Substantia nigra (tissue), 51 donors: ENCODE measurements at places on chromosomes 16 and 17.

GRCh38 chr16:68617734-68618133 lies 27.4 kb upstream of the CDH3 start:
- no peak for DNase-seq

GRCh38 chr16:76081967-76082366 lies 195.2 kb upstream of the CNTNAP4 start:
- no peak for DNase-seq

GRCh38 chr16:65622151-65622550 lies 500.3 kb upstream of the CDH11 start:
- no peak for DNase-seq

DNA sequence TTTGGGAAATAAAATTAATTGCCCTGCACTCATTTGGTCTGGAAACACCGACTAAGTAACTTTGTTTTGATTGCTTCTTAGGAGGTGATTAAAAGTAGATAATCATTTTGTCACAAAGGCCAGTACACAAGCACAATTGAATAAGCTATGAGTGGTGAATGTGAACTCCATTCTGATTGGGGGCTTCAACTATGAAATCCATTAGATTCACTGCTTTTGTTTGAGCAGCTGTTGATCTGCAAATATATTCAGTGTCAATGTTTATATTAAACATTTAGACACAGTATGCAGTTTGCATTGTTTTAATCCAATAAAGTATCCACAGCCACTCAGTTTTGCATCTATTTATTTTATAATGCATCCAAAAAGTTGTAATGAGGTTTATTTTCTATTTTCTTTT lies 817.5 kb downstream of the CDH11 start:
- DNase-seq: no peak

DNA sequence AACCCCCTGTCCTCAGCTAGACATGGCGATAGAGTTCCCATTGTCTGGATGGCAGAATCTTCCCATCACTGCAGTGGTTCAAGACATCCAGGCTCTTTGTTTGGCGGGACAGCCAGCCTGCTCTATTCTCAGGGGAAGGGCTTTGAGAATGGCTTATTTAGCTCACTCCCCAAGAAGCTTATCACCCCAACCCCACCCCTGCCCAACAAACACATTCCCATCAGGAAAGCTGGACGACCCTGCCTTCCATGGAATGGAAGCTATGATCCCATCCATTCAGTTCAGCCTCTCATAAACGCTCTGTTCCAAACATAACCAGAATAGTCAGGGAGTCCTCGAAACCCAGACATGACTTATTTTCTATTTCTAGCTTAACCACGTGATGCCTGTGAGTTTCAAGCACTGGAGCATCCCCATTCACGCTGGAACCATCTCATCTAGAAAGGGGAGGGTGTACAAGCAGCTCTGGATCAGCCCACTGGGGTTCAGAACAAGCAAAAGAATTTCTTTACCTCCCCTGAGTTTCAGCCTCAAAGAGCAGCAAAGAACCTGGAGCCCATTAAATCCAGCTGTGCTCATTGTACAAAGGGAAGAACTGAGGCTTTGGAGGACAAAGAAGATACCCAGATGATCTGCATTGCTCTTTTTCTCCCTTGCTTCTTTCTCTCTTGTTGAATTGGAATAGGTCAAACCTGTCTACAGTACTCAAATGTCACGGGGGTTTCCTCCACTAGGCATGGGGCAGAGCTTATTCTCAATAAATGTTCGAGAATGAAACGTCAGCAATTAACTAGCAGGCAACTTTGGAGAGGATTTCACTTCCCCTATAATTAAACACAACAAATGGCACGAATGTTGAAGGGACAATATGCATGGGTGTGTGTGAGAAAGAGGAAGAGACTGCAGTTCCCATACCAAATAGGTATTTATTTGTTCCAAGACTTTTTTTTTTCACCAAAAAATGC lies 93.1 kb downstream of the XYLT1 start:
- DNase-seq: peak; percentile 11

GRCh38 chr16:13953501-13953900 lies 33.5 kb downstream of the ERCC4 start:
- no peak for DNase-seq

- no peak for DNase-seq
Observed at GRCh38 chr16:49643429-49644144, 212.3 kb downstream of the ZNF423 start.

DNA sequence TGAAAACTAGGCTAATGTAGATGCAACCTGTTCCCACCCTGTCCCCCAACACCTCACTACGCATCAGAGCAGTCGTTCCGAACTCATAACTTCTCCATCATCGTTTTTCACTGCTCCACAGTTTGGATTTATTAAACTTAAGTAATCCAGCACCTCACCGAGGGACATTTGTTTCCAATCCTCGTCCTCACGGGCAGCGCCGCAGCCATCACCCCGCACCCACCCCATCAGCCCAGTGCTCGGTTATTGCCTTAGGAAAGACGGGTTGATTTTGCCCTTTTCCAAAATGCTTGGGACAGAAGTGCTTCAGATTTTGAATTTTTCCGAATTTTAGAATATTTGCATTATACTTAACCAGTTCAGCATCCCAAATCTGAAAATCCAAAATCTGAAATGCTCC lies 71.0 kb upstream of the DOC2B start:
- DNase-seq: no peak

GRCh38 chr16:27849621-27850020 lies 213.9 kb downstream of the GSG1L start:
- DNase-seq: no peak

DNA sequence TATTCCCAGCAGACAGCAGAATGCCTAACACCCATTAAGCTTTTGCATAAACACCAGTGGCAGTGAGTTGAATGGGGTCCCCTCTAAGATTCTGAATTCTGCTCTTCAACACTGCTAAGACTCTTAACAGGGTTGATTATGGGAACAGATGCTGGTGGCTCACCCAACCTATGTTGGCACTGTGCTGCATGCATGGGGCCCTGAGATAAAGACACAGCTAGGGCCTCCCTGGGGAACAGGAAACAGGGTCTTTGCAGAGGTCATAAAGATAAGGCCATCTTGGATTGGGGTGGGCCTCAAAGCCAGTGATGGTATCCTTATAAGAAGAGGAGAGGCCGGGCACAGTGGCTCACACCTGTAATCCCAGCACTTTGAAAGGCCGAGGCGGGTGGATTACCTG lies 190.8 kb downstream of the SLC39A11 start:
- DNase-seq: no peak

GRCh38 chr16:47127541-47127940 lies 16.2 kb downstream of the NETO2 start:
- DNase-seq: no peak

DNA sequence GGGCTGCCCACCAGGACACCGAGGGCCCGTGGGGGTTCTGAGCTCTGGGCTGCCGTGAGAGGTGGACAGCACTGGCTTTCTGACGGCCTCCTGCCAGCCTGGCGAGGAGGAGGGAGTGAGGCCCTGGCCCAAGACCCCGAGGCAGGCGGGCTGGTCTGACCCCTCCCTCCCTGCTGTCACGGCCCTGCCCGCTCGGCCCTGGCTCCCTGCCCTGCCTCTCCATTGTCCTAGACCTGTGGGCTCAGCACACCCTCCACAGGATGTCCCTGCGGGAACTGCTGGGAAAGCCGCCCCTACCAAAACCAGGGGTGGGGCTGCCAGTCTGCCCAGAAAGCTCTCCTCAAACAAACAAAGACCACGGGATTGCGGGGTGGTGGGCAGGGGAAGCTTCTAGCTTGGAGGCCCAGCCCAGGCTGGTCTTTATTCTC lies 20.7 kb downstream of the SPNS2 start:
- DNase-seq: peak; percentile 67

DNA sequence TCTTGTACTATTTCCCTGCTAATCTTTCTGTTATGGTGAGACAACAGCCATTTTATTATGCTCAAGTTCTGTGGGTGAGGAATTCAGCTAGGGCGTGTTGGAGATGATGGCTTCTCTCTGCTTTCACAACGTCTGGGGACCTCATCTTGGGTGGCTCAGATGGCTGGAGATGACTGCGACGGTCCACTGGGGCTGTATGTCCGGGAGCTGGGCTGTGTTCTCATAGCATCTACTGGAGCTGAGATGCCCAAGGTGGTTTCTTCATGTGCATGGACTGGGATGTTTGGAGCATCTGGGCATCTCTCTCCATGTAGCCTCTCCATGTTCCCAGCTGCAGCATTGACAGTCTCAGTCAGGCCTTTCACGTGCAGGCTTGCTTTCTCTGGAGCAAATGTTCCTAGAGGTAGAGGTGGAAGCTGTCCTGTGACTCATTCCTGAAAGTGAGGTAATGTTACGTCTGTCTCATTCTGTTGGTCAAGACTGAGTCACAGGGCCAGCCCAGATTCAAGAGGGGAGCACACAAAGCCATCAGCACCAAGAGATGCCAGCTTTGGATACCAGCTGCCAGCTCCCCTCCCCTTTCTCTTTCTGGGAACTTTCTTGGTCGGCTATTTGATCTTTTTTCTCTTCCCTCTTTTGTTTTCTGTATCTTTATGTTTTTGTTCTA lies 96.2 kb downstream of the RAP1GAP2 start:
- no peak for DNase-seq

- no peak for DNase-seq
Observed at GRCh38 chr17:39753514-39754160, 15.9 kb downstream of the GRB7 start.

- DNase-seq: no peak
Observed at GRCh38 chr17:55735731-55736405, 13.2 kb upstream of the TMEM100 start.

DNA sequence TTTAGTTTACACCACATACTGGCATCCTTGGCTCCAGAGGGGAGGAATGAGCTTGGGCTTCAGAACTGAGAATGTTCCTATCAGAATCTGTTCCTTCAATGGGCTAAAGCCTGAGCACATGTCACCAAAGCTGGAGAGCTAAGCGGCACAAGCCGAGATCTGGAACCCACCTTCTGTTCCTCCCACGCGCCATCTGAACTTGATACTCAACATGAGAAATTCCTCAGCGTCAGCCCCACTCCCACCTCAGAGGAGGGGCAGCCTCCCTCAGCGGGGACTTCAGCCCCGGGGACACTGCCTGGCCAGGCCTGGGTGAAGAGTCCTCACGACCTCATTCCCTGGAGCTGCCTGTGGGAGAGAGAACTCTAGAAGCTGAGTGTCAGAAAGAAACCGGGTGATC lies 22.8 kb upstream of the SLC47A1 start:
- no peak for DNase-seq

GRCh38 chr17:80804466-80804865 lies 187.2 kb upstream of the CHMP6 start:
- no peak for DNase-seq

DNA sequence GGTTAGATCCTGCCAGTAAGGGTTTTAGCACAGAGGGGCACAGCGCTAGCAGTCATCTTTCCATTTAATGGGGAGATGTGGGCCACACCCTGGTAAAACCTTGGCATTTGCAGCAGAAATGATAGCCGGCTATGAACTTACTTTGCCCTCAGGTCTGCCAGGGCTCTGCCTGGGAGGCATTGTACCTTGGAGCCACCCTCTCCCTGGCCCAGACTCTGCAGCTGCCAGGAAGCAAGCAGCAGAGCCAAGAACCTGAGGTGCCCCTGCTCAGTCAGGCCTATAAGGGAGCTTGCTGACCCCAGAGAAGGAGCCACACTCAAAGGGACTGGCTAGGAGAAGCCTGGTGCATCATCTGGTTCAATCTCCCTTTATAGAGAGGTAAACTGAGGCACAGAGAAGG lies 23.7 kb upstream of the PHF12 start:
- DNase-seq: no peak

- no peak for DNase-seq
Observed at GRCh38 chr17:44971776-44972483, 3.8 kb upstream of the C1QL1 start.

DNA sequence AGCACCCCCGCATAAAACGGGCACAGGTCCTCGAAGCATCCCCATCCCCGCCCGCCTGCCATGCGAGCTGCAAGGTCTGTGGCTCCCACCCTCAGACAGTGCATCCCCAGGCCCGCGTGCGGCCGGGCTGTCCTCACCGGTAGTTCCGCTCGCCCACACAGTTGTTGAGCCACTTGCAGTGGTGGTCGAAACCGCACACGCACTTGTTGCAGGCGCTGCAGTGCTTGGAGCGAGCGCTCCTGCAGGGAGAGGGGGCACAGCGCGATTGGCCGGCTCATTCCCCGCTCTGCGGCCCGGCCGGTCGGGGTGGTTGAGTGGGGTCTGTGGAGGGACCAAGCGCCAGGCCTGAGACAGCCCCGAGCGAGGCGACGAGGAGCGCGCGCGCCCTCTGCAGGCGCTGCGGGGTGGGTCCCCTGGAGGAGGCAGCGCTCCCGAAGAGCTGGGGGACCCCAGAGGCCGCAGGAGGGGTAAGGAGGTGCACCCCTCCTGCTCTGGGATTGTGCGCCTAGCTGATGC lies 6.0 kb upstream of the TPPP3 start:
- peak; percentile 47 for DNase-seq

- no peak for DNase-seq
Observed at GRCh38 chr17:81328978-81329926, 34.1 kb upstream of the SLC38A10 start.

DNA sequence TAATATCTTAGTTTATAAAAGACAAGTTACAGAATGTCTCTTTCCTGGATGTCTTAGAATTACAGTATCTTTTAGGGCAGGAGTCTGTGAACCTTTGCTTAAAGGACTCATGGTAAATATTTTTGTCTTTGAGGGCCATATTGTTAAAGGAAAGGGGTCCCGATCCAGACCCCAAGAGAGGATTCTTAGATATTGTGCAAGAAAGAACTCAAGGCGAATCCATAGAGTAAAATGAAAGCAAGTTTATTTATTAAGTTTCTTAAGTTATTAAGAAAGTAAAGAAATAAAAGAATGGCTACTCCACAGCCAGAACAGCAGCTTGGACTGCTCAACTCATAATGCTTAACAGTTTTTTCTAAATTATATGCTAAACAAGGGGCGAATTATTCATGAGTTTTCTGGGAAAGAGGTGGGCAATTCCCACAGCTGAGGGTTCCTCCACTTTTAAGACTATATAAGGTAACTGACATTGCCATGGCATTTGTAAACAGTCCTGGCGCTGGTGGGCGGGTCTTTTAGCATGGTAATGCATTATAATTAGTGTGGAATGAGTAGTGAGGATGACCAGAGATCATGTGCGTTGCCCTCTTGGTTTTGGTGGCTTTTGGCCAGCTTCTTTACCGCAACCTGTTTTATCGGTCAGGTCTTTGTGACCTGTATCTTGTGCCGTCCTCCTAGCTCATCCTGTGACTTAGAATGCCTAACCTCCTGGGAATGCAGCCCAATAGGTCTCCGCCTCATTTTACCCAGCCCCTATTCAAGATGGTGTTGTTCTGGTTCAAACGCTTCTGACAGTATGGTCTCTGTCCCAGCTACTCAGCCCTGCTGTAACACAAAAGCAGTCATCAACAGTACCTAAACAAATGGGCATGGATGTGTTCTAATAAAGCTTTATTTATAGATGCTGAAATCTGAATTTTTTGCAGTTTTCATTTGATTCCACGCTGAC lies 53.2 kb downstream of the BMERB1 start:
- no peak for DNase-seq

GRCh38 chr16:57893217-57893558 lies 77.7 kb downstream of the CNGB1 start:
- no peak for DNase-seq

DNA sequence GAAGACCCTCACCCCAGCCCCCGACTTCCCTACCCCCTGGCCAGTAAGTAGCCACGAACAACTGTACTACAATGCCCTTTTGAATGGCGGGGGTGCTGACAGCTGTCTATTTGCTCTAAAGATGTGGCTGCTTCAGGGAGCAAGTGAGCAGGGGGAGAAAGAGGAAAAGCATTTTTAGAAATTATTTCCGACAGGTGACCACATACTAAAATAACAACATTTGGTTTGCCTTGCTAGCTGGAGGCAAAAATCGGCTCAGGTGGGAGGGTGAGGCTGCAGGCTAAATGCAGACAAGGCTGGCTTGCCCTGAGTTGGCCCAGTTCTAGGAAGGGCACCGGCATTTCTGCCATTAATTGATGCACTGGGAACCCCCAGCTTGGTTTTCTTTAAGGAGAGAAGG lies 188.5 kb downstream of the XYLT1 start:
- DNase-seq: no peak
